ENCODE measurements at places on chromosomes 5 and 9. TPM values are rescaled to one million over a fixed set of nuclear protein-coding genes. Genes with fewer than 3 reads are reported as not detected.

The AHRR gene
- 35.7 TPM for total RNA-seq

The TSSK1B gene
- not detected for total RNA-seq

The PCDHGB2 gene
- 0.88 TPM for total RNA-seq

The RLN2 gene
- total RNA-seq, result 4.5 TPM

The THBS4 gene
- total RNA-seq, result 0.57 TPM

DNA sequence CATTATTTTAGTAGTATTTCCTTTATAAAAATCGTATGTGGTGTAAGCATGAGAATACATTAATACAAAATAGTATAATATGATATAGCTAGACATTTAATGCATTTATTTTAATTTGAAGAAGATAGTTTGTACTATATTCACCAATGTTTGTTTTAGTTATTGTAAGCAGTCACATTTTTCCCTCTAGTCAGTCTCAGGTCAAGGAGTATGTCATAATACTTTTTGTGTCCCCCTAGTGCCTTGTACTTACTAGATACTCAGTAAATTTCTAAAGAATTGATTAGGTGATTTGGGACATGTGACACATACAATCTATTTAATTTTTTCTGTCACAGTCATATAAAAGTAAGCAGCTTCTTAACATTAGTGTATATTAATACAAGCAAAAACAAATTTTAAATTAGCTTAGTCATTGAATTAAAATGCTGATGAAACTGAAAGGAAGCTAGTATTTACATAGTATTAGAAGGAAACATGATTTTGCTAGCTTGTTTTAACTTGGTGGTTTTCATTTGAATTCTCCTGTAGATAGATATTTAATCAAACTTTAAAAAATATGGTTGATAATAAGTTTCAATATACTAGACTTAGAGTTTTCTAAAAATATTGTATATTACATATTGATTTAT, 242.2 kb downstream of the FER start:
- no peak for DNase-seq

DNA sequence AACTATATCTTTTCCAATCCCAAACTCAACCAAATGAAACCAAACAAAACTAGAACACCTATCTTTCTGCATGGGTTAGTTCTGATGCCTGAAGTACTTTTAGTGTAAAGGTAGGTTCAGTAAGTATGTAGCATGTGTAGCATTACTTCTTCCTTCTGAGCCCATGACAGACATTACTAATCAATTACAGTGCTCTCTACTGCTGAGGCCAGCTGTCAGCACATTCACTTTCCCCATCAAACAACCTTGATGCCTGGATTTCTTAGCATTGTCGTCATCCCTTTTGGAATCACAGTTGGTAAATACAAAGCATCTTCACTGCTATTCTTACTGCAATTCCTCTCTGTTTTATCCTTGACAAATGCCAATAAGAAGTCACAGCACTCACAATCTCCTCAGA, 103.2 kb downstream of the PTTG1 start:
- DNase-seq, result no peak

DNA sequence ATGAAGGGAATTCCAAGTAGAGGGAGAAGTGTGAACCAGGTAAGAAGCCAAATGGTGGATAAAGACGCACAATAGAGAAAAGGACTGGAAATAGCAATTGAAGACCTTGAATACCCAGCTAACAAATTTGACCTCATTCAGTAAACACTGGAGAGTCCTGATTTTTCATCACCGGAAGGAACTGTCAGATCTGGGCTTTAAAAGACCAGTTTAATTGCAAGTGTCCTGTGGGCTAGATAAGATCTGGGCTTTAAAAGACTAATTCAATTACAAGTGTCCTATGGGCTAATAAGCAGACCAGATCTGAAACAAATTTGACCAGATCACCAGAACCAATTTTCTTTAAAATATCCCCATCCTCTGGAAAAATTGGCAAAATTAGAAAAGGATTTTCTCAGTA, 380.0 kb downstream of the ACTL7B start:
- no peak for DNase-seq

DNA sequence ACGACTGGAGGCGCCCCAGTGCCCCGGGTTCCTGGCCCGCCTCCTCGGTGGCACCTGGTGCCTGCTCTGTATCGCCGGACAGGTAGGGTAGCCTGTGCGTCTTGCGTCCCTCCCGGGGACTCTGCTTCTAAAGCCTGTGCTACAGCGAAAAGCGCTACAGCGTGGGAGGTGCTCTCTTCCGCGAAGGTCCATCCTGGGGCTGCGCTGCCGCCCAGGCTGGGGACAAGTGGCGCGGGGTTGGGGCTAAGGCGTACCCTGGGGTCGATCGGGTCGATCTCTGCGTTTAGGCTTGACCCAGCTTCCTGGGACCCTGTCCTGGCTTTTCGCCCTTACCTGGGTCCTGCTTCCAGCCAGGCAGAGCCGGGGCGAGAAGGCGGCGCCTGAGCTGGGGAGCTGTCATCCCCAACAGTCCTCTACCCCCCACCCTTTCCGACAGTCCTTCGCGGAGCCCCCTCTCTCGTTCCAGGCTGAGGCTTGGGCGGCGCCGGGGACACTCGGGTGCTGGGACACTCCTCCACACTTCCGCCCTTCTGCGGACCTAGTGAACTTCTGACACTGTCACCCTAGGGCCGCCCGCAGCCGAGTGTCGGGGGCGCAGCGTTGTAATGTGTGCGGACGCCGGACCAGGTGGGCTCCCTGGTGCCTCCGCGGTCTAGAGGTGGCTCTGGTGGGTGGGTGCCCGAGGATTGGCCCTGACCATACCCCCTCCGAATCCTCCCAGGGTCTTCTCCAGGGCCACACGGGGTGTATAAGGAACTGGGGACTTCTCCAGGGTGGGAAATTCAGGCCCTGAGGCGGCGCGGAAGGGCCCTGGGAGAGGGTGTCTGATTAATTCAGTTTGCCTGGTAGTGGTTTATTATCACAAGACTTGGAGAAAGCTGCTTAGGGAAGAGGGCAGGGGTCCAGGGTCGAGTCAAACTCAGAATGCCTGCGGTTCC, 328.2 kb downstream of the SH3GL2 start:
- DNase-seq, result peak; percentile 15

GRCh38 chr9:133990366-133991213, 1.5 kb downstream of the VAV2 start:
- DNase-seq, result no peak

DNA sequence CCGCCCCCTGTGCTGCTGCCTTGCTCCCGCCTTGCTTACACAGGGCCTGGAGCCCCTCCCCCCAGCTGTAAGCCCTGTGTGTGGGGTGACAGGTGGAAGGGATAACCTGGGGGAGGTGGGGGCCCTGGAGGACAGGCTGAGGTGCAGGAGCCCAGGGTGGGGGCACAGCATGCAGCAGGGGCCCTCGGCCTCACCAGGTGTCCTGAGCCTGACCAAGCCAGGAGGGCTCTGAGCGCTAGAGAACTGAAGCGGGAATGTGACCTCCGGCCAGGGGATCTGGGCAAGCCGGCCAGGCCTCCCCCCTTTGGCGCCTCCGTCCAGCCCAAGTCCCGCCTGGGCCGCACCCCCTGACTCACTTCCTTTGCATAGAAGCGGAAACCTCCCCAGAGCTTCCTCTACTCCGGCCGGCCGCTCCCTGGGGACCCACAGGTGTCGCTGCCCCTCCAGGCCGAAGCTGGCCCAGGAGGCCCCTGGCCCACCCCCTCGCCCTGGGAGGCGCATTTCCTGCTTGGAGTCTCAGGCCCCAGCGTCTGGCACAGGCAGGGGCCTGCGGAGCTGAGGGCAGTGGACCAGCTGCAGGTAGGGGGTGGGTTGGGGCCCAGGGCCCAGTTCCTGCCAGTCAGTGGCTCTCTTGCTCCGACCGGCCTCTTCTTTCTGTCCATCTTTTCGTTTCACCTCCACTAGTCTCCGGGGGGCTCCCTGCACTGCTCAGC, at the start of gene TOR4A:
Gene TOR4A, plus strand, starts transcription at position 398 of the 713 bp plus-strand sequence. CDS start 964 bp downstream, outside the sequence.
- peak; percentile 70 for DNase-seq

Measured in activated naive CD8-positive, alpha-beta T cell treated with anti-CD3 and anti-CD28 coated beads, Interleukin-2, amount 10 ng/mL, durations not matched to agents 7 days and 5 days (primary cell).